ENCODE measurements at places on chromosomes 16 and 17.

GRCh38 chr16:592518-593306, 2.8 kb downstream of the RAB40C start:
- no peak for DNase-seq

- no peak for DNase-seq
Observed at GRCh38 chr16:27335349-27336053, 21.7 kb downstream of the IL4R start.

- DNase-seq, result peak; percentile 52
Observed at GRCh38 chr17:76585033-76585648, 519 bp downstream of the ST6GALNAC2 start.

DNA sequence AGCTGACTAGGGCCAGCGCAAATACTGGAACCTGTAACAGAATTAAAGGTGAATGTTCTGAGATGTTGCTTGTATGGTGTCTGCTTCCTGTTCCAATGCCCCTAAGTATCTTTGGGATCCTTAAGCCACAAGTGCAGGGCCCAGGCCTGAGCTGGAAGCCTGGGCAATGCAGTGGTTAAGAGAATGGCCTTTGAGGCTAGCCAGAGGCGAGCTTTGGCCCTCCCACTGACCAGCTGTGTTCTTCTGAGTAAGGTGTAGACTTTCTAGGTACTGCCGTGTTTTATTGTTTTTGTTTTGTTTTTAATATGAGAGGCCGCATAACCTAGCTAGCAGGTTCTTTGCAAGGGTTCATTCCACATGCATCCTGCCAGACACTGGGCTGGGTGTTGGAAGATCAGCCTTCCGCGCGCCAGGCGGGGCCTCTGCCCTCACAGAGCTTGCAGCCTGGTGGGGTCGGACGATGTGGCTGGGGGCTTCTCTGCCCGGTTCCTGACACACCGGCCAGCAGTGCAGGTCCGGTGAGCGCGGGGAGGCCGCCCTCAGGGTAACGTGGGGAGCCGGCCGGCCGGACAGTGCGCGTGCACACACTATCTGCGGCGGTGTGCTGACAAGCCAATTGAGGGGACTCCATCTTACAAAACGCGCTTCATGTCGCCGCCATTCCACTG, 551 bp upstream of the MLX start:
- no peak for DNase-seq

- DNase-seq, result peak; percentile 71
Observed at GRCh38 chr17:15233022-15233805, 31.9 kb downstream of the PMP22 start.

- no peak for DNase-seq
Observed at GRCh38 chr16:14186795-14187221, 115.7 kb downstream of the MRTFB start.

DNA sequence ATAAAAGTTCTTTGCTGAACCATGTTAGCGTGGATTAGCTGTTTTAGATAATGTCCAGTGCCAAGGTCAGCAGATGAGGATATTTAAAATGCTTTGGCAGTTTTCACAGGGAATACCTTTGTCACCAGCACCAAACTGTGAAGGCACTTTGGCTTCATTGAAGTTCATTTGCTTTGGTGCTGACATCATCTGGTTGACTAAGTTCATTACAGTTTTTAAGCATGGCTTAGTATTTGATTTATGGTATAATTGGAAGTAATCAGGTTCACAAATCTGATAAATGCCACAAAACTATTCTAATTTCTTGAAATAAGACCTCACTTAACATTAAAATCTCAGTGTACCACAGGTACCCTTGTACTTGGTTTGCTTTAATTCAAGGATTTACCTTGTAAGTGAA, 4.3 kb downstream of the GID4 start:
- no peak for DNase-seq

- no peak for DNase-seq
Observed at GRCh38 chr16:47716571-47716970, 255.4 kb downstream of the PHKB start.

Data from H9 (cell line).